Stimulated activated CD8-positive, alpha-beta memory T cell treated with anti-CD3 and anti-CD28 coated beads, Interleukin-15, amount 100 ng/mL, for 24 hours (primary cell): ENCODE measurements at places on chromosomes 2 and 18.

- no peak for DNase-seq
Measured at GRCh38 chr2:50135821-50136220, 896.1 kb downstream of the NRXN1 start.

DNA sequence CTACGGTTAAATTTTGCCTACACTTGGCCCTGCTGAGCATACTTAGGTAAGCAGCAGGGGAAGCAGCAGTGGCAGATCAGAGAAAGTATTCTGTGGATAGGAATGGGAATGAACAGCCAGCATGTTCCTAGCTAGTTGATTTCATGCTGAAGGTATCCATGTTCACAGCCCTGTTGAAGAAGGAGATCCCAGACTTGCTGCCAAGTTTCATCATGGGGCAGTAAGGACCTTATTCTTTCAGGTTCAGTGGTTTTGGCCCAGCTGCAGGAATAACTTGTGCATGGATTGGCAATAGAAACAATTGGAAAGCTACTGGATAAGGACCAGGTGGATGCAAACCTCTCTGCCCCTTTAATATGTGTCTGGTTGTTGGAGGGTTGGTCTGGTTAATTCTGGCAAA is 98.2 kb upstream of the TMEM178A start:
- DNase-seq = no peak

- no peak for DNase-seq
Measured at GRCh38 chr18:75207310-75208154, 1.4 kb downstream of the PTGR3 start.

DNA sequence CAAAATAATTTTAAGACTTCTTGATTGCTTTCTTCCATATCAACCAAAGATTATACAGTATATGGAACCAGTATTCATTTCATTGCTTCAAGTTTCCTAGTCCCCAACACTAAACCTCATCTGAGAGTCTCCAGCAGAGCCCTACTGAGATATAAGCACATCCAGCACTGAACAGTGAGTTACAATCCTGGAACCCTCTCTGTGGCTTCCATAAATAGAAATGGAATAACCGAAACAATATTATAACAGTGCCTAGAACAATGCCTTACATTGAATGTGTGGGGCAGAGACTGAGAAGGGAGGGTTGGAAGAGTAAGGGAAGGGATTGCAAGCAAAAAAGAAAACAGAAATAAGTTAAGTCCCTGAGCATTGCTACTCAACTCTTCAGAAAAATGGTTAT is 18.9 kb downstream of the AAK1 start:
- no peak for DNase-seq

- DNase-seq = no peak
Measured at GRCh38 chr2:128356127-128356526, 37.5 kb upstream of the HS6ST1 start.

DNA sequence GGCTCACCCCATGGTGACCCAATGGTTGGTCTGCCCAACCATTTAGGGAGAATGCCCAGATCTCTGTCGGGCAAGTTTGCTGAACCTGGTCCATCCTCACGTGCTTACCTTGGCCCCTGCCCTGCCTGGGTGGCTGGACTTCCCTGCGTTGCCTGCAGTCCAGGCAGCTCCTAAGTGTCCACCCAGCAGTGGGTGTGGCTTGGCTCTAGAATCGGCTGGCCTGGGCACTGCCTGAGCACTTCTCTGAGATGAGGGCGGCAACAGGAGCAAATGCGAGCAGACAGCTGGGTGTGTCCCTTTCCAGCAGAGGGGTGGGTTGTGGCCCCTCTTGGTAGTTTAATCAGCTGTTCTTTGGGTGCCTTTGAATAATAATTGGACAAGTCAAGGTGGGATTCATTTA is 11.3 kb downstream of the PCARE start:
- DNase-seq = no peak

GRCh38 chr2:142668420-142668819 is 209.0 kb upstream of the KYNU start:
- no peak for DNase-seq

- no peak for DNase-seq
Measured at GRCh38 chr2:19674051-19675002, 227.5 kb downstream of the TTC32 start.

- DNase-seq = no peak
Measured at GRCh38 chr2:227613272-227613660, 1.4 kb downstream of the SCYGR3 start.

- no peak for DNase-seq
Measured at GRCh38 chr18:60347526-60348045, 25.0 kb downstream of the MC4R start.
